ENCODE measurements at places on chromosomes 5 and 9.

- no peak for DNase-seq
These were observed 417.7 kb downstream of the SEMA5A start for GRCh38 chr5:9128136-9128535.

GRCh38 chr9:16510482-16510881 is 360.0 kb downstream of the BNC2 start:
- DNase-seq = no peak

- DNase-seq = no peak
These were observed 5.2 kb downstream of the ANKDD1B start for GRCh38 chr5:75616371-75616881.

DNA sequence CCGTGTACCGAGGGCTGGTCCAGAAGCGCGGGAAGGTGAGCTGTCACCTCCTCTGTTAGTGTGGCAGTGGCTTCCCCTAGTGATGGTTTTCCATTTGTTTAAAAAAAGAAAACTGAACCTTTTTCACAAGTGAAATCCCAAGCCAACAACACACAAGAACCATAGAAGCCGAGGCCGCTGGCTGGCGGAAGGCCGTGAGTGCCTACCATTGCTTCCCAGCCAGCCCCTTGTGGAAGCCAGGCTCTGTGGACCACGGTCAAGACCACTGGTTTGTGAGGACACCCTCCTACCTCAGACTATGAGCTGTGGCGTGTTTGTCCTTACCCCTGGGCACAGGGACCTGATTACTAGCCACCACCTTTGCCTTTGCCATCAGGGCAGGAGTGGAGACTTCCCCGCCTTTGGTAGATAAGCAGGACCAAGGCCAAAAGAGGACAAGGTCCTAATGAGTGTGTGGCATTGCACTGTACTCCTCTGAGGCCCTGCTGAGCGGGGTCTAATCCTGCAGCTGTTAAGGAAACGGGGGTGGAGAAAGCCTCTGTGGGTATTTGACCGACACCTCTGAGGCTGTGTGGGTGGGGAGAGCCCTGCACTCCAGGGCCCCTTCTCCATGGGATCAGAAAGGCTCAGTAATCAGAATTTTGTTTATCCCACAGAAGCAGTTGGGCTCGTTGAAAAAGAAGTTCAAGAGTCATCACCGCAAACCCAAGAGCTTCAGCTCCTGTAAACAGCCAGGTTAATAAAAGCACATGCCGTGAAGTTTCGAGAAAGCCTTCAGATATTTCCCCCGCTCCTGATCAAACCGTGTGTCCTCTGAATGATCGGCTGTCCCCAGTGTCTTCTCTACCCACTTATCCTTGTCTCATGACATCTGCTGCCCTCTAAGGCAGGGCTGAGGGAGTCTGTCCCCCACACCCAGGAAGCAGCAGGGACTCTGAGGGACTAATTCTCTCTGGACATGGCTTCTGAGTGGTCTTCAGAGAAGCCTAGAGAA is 4.3 kb downstream of the SURF2 start:
- DNase-seq = no peak

GRCh38 chr9:133701981-133702797 is 36.0 kb downstream of the SARDH start:
- DNase-seq = no peak

DNA sequence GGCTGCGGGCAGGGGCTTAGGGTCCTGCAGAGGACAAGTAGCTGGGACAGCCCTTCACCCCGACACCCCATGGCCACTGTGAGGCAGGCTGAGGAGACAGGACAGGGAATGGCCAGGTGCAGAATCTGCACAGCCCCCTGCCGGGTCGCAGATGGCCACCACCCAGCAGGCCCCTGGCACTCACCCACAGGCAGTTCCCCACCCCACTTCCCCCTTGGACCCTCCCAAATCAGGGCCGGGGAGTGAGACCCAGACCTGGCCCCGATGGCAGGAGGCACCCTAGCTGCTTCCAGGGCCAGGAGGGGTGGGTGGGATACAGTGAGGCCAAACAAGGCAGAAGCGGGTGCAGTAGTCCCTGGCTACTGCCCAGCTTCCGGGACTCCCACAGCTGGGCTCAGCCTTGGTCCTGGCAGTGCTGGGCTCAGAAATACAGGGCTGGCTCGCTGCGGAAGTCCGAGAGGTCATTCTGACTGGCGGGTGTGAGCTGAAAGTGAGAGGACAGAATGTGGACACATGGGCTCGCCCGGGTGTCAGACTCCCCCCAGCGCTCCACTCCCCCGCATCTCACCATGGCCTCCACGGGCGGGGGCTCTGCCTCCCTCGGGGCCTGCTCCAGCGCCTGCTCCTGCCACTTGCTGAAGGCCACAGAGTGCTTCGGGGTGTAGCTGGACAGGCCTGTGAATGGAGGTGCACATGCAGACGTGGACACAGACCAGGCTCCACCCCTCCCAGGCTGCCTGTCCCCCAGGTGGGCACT is 3.4 kb downstream of the SSNA1 start:
- DNase-seq = no peak

GRCh38 chr5:39371367-39371635 is 7.0 kb upstream of the C9 start:
- no peak for DNase-seq

DNA sequence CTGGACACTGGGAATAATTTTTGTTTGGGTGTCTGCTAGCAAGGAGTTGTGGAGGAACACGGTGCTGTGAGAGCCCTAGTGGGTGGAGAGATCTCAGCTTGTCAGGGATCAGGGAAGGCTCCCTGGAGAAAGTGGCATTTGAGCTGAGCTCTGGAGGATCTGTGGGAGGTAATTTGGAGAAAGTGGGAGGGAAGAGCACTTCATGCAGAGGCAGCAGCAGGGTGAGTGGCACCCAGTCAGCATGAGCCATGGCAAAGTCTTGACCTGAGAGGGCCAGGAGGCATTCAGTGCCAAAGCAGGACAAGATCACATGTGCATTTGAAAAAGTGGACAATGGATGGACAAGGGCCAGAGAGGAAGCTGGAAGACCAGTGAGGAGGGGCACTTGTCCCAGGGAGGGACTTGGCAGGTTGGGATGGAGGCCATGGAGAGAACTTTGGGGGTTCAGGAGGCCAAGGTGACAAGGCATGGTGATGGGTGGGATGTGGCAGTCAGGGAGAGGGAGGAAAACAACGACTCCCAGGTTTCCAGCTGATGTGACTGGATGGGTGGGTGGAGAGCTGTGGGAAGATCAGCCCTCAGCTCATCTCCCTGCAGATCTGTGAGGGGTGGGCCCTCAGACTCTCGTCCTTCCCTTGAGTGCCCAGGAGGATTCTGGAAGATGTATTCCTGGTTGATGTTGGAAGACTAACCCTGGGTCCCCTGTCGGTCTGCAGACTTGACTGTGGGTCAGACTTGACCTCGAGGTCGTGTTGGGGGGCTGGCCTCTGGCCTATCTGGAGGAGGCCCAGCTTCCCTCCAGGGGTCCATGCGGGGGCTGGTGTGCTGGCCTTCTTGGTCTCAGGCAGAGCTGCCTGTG is 68.9 kb upstream of the PITX1 start:
- no peak for DNase-seq

DNA sequence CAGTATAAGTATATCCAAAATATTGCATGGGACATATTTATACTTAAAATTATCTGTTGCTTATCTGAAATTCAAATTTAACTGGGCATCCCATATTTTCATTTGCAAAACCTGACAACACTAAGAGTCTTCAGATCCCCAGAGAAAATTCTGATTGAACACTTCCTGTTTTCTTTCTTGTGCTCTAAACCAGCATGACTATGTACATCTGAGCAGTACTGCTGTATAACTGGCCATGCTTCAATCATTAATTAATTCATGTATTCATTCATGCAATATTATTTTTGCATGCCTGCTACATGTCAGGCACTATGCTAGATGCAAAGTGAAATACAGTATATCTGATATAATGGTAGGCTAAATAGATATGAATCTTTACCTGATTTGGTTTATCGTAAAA is 461.2 kb downstream of the TLR4 start:
- DNase-seq = no peak

DNA sequence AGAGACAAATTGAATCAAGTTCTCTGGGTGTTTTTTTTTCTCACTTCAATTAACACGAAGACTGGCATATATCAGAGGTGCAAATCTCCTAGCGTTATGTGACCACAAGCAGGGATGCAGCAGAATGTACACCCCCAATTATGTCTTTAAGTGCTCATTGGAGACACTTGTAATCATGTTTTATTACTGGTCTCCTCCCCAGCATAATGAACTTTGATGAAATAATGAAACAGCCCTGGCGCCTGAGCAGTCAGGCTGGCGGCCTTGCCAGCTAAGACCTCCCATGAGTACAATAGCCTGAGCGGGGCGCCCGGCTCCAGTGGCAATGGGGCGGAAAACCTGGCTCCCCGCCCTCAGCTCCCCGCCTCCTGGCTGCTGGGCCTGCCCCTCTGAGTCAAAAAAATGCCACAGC is 209.4 kb upstream of the MSX2 start:
- DNase-seq = no peak

- DNase-seq = no peak
These were observed 199.3 kb upstream of the ADAMTSL1 start for GRCh38 chr9:18274693-18275092.

DNA sequence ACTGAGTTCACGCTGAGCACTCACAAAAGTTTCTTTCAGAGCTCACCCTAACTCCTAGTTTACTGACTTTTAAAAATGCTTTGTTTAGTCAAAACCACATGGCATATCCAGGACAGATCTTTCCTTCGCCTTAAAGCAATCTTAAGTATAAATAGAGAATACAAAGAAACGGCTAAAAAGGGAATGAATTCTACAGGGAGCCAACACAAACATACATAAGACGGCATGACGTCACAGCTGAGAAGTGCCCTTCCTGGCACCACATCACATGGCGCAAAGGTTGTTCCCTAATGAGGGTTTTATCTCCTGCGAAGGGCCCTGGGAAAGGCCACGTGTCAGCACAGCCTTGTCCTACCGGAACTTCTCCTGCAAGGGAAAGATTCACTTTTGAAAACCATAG is 141.3 kb downstream of the IRX1 start:
- no peak for DNase-seq

- no peak for DNase-seq
These were observed 122.3 kb upstream of the MYO10 start for GRCh38 chr5:17058438-17058837.

GRCh38 chr9:106784076-106784475 is 78.9 kb upstream of the ZNF462 start:
- DNase-seq = no peak

DNA sequence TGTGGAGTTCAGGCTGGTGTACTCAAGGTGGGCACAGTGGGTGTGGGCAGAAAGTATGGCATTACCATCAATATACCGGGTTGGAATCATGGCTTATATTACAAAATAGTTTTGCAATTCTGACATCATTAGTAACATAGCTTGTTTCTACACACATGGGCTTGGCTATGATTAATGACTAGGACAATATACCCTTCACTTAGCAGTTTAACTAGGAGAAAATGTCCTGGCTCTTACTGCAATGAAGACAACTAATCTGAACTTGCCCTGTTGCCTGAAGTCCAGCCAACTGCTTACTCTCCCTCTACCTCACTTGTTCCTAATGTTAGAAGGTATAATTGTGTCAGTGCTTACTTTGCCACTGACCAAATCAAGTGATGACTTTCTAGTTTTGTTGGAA is 612.5 kb downstream of the EFNA5 start:
- no peak for DNase-seq

DNA sequence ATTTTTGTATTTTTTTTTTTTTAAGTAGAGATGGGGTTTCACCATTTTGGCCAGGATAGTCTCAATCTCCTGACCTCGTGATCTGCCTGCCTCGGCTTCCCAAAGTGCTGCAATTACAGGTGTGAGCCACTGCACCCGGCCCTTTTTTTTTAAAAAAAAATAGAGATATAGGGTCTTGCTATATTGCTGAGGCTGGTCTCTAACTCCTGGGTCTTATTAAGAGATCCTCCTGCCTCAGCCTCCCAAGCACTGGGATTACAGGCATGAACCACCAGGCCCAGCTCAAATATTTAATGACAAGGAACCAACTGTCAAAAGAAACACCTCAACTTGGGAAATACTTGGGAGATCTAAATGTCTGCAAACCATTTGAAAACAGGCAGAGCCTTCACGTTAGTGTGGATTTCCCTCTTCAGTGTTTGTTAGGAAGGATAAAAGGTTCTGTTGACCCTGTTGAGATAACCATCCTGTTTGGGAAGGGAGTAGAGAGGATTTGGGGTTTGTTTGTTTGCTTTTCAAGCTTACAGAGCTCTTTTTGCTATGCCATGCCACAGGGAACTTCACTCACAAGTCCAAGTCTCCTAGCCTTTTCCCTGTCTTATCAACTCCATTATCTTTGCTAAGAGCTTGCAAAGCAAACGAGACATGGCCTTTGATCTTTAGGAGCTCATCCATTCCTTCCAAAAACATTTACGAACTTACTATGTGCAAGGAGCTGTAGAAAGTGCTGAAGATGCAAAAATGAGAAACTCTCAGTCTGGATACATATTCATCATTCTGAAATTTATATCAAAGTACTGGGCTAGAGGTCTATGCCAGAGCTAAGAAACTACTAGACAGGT is 7.5 kb downstream of the FAXDC2 start:
- DNase-seq = no peak

DNA sequence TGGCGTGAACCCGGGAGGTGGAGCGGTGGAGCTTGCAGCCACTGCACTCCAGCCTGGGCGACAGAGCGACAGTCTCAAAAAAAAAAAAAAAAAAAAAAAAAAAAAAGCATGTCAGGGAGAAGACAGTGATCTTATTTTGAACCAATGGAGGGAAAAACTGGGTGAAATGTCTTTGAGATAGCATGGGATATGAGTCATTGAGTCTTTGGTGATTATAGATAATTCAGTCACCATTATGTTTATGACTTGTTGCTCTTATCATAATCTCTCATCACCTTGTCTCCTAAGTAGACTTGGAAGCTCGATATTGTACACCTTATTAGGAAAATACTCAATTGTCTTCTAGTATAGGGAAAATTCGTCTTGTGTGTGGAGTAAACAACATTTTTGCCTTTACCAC is 55.1 kb upstream of the KDM4C start:
- DNase-seq = no peak

GRCh38 chr5:134409321-134409720 is 2.4 kb downstream of the CDKN2AIPNL start:
- DNase-seq = no peak

- peak; percentile 35 for DNase-seq
These were observed 42.5 kb downstream of the WHRN start for GRCh38 chr9:114462791-114463190.

GRCh38 chr5:83644301-83644700 is 76.4 kb downstream of the HAPLN1 start:
- no peak for DNase-seq

- peak; percentile 89 for DNase-seq
These were observed 55.7 kb downstream of the SH3TC2 start for GRCh38 chr5:149007174-149007573.

DNA sequence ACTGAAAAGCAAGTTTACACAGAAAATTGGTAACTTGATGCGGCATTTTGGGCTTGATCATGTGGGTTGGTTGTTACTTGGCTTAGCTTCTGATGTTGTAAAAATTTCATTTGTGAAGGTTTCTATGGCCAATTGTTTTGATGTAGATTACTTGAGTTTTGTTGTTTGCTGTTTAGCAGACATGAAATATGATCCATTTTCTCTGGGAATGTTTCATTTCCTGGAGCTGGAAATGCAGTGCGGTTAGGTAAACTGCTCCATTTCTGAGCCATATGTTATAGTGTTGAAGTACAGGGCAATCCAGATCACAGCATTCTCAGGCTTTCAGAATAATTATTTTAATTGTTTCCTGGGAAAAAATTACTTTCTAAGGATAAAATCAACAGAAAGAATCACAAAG is 396.9 kb downstream of the ENC1 start:
- DNase-seq = no peak

GRCh38 chr9:71357346-71357745 is 235.9 kb upstream of the TRPM3 start:
- no peak for DNase-seq

GRCh38 chr9:124675261-124676158 is 95.6 kb downstream of the NR6A1 start:
- DNase-seq = no peak

Data from GM04503 (cell line).